Psoas muscle (tissue), 8 donors: ENCODE measurements at places on chromosomes 6 and 20.

GRCh38 chr6:158004701-158005095 is 23.0 kb downstream of the SYNJ2 start:
- H3K27me3 ChIP-seq, result no peaks in the 10 kb centered on the region
- no peaks in the 10 kb centered on the region for H3K36me3 ChIP-seq
- H3K27ac ChIP-seq, result no peak overlapping the region
- no peak overlapping the region for H3K4me3 ChIP-seq

DNA sequence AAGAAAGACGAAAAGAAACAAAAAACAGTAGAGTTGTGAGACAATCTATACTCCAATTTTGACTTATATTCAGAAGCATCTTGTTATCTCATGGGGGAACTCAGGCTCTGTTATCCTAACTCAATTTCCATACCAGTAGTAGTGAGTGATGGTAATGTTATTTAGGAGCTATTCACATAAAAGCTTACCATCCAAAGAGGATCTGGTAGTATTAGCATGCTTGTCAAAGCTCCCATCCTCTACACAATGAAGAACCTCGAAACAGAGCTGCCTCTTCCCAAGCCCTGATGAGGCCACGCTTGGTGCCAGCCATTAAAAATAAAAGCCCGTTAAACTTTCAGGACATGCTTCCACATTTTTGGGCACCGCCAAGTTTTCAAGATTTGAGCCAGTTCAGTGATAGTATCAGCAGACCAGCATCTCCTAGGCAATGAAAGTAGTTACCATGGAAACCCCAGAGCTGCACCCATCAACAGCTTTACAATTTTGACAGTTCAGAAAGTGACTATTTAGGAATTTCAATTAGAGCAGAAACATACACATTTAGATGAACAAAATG is 173.3 kb downstream of the CD83 start:
- no peak overlapping the region for H3K4me3 ChIP-seq

- H3K4me3 ChIP-seq, result peak overlapping the region; percentile 77
- H3K27me3 ChIP-seq, result peaks cover 8% of the 10 kb centered on the region
- H3K36me3 ChIP-seq, result no peaks in the 10 kb centered on the region
- H3K4me1 ChIP-seq, result peaks cover 12% of the 10 kb centered on the region
- no peak overlapping the region for H3K27ac ChIP-seq
Observed at GRCh38 chr6:10838794-10839333, 525 bp upstream of the MAK start.

- DNase-seq, result no peak
- no peaks in the 10 kb centered on the region for H3K36me3 ChIP-seq
- H3K4me3 ChIP-seq, result no peak overlapping the region
- no peaks in the 10 kb centered on the region for H3K27me3 ChIP-seq
- H3K27ac ChIP-seq, result no peak overlapping the region
- peaks cover 12% of the 10 kb centered on the region for H3K4me1 ChIP-seq
Observed at GRCh38 chr20:38165966-38166702, 1.1 kb upstream of the TGM2 start.
